ENCODE measurements at places on chromosomes 13 and 19.

DNA sequence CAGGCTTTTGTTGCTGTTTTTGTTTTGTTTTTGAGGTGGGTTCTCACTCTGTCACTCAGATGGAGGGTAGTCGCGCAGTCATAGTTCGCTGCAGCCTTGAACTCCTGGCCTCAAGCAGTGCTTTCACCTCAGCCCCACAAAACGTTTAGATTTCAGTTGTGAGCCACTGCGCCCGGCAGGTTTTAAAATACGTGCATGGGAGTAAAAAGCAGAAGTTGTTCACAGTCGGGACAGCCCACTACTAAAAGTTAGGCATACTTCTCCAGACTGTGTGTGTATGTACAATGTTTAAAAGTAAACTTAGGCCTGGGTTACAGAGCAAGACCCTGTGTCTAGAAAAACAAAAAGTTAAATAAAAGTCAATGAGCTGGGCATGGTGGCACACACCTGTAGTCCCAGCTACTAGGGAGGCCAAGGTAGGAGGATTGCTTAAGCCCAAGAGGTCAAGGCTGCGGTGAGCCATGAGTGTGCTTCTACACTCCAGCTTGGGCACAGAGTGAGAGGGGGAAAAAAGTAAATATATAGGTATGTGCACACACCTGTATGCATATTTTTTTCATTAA lies 6.1 kb downstream of the SAFB start:
- no peak for DNase-seq

- DNase-seq: no peak
Measured at GRCh38 chr13:26046639-26047038, 5.2 kb downstream of the SHISA2 start.

- DNase-seq: peak; percentile 21
Measured at GRCh38 chr19:48926909-48927308, 6.6 kb upstream of the DHDH start.

- peak; percentile 65 for DNase-seq
Measured at GRCh38 chr19:7348587-7349230, at the start of gene ARHGEF18. TSS of gene ARHGEF18 (plus strand) at chr19:7348937. CDS start at chr19:7362891, 13,954 bp downstream.

Measured in stimulated activated naive CD4-positive, alpha-beta T cell (primary cell).